Activated CD4-positive, alpha-beta T cell treated with anti-CD3 and anti-CD28 coated beads for 36 hours (primary cell): ENCODE measurements at places on chromosomes 6 and 20. TPM values are rescaled to one million over a fixed set of nuclear protein-coding genes. Genes with fewer than 3 reads are reported as not detected.

DNA sequence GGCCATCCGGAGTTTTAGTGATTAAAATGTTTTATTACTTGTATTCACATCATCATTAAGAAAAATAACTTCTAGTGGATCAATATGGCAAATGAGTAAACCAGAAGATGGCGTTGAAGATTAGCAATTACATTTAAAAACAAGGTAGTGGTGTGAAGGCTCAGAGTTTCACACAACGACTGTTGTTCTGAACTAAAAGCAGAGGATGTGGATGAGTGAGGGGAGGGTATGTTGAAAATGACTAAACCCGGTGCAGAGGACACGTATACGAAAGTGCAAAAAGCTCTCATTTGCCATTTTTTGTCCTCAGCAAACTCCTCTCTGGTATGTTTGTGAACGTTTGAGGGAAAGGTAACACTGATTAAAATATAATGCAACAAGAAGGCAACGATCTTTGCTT lies 1.9 kb upstream of the IRF4 start:
- DNase-seq = peak; percentile 49

- DNase-seq = no peak
These were observed 516.5 kb downstream of the PRKN start for GRCh38 chr6:162211022-162211421.

- no peak for DNase-seq
These were observed 108.8 kb upstream of the RAB32 start for GRCh38 chr6:146434732-146435390.

- DNase-seq = no peak
These were observed 8.8 kb upstream of the GJA1 start for GRCh38 chr6:121426686-121427085.

GRCh38 chr6:111691345-111692225 lies 85.9 kb upstream of the TRAF3IP2 start:
- no peak for DNase-seq

Gene DACT2
- 0.50 TPM for total RNA-seq
